DMS 273 treated with DMSO at 0.1 percent for 48 hours (cell line): ENCODE measurements at places on chromosomes 3 and 15.

- no peak for DNase-seq
These were observed 331.5 kb upstream of the CFAP20DC start for GRCh38 chr3:59381282-59381681.

DNA sequence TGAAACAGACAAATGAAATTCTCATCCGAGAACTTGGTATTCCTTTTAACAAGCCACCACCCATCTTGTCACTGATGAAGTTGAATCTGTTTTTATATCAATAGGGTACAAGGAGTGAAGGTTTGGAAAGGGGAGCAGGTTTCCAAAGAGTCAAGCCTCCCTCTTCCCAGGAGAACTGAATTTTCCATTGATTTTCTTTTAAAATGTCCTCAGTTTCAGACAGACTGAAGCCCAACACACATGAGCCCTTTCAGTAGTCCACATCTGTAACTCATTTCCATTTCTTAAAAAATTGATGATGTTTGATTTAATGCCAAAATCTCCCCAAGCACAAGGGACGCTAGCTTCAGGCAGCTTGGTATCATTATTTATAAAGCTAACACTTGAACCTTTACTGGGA, 187.7 kb downstream of the FOXB1 start:
- no peak for DNase-seq

GRCh38 chr3:187628169-187628568, 42.0 kb downstream of the SST start:
- no peak for DNase-seq

GRCh38 chr3:69219101-69219708, 96.8 kb upstream of the LMOD3 start:
- no peak for DNase-seq

DNA sequence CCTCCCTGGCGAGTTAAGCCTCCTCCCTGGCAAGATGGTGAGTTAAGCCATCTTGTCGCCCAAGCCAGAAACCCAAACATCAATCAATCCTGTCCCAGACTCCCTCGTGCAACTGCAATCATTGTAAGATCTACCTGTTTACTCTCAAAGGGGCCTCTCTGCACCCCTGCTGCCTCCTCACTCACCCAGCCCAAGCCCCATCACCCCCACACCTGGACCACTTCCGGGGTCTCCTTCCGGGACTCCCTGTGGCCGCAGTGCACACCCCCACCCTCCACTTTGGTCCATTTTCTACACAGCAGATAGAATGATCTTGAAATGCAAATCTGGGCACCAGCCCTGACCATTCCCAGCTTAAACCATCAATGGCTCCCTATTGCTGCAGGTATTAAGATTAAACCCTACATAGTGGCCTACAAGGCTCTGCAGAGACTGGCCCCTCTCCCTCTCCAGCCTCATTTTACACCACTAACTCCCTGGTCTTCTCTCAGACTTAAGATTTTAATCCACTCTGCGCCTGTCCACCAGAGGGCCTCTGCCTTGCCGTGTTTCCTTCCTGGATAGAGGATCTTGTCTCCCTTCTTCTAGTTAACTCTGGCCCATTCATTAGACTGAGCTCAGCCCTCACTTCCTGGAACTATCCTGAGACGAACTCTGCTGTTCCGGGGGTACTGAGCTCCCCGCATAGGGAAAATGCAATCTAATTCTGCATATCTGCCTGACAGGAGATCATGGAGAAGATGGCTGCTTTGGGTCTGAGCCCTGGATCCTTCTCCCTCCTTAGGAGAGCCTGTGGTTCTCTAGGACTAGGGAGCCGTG, 41.9 kb upstream of the SLC6A1 start:
- DNase-seq = no peak

DNA sequence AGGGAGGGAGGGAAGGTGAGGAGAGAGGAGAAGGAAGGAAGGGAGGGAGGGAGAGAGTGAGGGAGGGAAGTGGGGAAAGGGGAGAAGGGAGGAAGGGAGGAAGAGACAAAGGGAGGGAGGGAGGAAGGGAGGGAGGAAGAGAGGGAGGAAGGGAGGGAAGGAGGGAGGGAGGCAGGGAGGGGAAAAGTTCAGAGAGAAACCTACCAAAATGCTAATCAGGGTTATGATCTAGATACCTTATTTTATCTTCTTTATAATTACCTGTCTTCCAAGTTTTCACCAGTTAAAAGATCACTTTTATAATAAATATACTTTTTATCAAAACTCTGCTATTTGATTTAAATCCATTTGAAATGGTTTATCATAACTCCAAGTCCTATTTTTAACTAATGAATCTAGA, 44.4 kb downstream of the FAM174B start:
- DNase-seq = no peak

GRCh38 chr3:160735826-160736225, 20.2 kb upstream of the PPM1L start:
- DNase-seq = no peak

GRCh38 chr3:170076715-170077238, 39.0 kb downstream of the GPR160 start:
- DNase-seq = no peak

- DNase-seq = no peak
These were observed 63.9 kb downstream of the TNFAIP8L3 start for GRCh38 chr15:51030649-51031316.

- no peak for DNase-seq
These were observed 36.4 kb downstream of the RYK start for GRCh38 chr3:134214239-134214638.
